ENCODE measurements at places on chromosomes 2 and 18.

- peak; percentile 58 for DNase-seq
Measured at GRCh38 chr2:20599001-20599600, 51.8 kb downstream of the HS1BP3 start.

DNA sequence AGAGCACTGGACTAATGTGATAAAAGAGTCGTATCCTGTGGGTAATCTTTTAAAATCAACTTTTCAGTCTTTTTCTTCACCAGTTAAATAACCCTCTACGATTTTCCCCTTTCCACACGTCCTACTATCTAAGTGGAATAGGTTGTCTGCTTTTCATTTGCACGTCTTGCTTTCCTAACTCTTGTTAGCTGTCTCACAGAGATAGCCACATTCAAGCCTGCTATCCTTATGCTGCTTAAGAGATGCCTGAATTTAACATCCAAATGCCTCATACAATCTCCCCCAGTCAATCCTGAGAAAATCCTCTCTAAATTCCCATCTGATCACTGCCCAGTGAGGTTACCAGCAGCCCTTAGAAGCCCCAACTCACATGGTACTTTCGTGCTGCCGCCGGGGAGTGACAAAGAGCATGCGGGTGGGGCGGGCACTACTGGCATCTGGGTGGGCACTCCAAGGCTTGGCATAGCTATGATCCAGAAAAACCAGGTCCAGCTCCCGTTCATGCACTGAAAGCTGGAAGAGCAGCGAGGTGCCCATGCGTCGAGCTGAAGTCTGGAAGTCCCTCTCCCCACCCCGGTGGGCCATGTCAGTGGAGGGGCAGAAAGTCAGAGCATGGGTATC is 1.5 kb downstream of the KANSL3 start:
- DNase-seq = no peak

GRCh38 chr18:49848115-49848514 is 34.8 kb upstream of the ACAA2 start:
- no peak for DNase-seq

DNA sequence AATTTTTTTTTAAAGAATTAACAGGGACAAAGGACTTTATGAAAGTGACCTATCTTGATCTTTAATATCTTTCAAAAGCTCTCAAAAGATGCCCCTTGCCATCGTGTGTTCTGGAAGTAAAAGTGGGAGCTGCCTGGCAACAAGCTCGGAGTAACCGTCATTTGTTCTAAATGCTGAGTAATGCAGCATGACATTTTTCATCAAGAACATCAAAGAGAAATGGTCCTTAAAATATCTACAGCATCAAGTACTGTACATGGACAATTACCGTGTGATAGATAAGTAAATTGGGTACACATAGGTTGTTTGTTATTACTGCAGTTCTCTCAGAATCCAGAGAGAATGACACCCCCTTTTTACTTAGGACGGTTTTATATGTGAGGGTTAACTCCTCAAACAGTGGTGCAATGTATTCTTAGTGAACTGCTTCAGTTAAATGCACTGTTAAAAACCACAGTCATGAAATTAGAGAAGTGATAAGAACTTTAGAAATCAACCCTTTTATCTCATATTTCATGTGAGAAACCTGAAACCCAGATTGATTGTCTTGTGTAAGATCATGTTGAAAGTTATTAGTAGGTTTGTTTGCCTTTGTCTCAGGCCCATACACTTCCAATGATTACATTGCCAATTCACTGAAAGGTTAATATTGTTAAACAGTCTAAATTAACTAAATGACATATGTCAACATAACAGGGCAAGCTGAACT is 90.6 kb upstream of the HNMT start:
- no peak for DNase-seq

DNA sequence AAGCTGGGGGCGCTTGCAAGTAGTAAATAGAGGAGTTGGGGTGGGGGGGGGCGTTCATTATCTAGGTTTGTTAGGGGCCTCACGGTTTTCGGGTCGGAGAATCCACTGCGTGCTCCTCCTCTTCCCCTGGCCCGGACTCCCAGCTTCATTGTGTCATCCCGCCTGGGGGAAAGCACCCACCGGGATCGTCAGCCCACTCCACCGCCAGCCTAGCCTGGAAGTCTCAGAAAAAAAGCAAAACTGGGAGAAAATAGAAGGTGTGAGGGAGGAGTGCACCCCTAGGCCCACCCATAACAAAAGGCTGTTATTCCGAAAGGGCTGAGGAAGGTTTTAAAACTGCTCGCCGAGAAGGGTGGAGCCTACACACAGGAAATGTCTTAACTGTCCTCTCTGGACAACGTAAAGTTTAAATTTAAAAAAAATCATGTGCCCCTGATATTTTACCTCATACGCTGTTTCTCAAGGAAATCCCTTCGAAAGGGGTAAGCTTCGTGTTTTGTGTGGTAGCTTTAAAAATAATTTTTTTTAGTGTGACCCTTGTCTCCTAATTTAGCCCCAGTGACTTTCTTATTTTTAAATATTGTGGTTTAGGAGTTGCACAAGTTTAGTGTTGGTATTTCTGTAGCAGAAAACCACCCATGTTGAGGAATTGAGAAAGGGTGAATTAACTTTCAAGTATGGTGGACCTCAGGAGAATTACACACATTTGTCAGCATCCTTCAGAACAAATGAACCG is 104.2 kb downstream of the SPTBN1 start:
- DNase-seq = no peak

GRCh38 chr18:53745224-53745967 is 479.1 kb downstream of the MBD2 start:
- DNase-seq = no peak

- no peak for DNase-seq
Measured at GRCh38 chr2:240593703-240594451, 7.3 kb downstream of the CAPN10 start.

GRCh38 chr2:27566628-27567027 is 16.2 kb upstream of the ZNF512 start:
- DNase-seq = no peak

- no peak for DNase-seq
Measured at GRCh38 chr2:98547092-98547790, 61.1 kb downstream of the COA5 start.

GRCh38 chr2:50344509-50345106 is 687.3 kb downstream of the NRXN1 start:
- peak; percentile 15 for DNase-seq

GRCh38 chr2:65997961-65998360 is 437.0 kb upstream of the MEIS1 start:
- no peak for DNase-seq

DNA sequence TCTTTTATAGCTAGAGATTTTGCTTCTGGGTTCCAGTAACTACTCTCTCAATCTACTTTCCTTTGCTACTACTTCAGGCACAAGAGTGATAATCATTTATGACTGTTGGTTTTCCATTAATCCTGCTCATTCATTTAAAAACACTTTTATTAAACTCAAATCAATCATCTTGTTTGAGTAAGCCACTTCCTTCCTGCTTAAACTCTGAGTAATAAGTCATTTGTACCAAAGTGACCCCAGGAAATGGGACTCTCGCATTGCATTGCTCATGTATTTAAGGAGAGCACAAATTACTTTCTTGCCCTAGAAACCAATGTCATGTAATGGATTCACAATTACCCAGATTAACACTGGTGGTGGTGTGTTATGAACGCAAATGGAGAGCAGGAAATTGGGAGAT is 270.7 kb upstream of the HNMT start:
- DNase-seq = no peak

- no peak for DNase-seq
Measured at GRCh38 chr2:235854276-235854675, 313.9 kb downstream of the GBX2 start.

- no peak for DNase-seq
Measured at GRCh38 chr2:28137221-28137620, 246.7 kb downstream of the BABAM2 start.

GRCh38 chr2:195520671-195521155 is 136.3 kb upstream of the SLC39A10 start:
- no peak for DNase-seq

DNA sequence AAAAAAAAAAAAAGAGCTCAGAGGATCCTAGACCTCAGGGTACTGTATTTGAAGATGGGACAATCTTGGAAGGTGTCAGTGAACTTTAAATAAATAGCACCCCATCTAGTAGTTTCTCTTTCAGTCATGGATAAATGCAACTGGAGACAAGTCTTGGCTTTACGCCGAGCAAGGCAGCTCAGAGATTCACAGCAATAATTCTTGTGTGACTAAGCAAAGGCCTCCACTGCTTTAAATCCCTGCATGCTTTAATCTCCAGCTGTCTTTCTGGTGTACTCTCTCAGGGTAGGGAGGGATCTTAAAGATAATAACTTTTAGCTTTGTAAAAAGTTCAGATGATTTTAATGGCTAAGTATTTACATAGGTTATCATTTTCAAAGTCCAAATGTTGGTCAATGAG is 36.3 kb downstream of the NRXN1 start:
- no peak for DNase-seq

DNA sequence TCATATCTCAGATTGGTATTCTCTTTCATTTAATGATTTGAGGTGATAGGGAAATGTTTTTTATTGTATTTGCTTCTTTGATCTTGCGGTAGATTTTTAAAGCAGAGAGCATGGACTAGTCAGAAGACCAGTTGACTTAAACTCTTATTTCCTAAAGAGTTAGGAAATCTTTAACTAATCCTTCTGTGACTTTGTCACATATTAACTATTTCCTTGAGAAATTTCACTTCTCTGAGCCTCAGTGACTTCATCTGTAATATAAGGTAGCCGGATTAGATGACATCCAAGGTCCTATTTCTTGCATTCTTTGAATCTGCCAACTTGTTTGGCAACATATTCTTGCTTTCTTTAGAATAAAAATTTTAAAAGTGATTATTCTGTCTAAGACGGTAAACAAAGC is 55.6 kb downstream of the MTX2 start:
- DNase-seq = no peak

All from hippocampal formation (tissue), 2 donors.